ENCODE measurements at places on chromosomes 2 and 18.

- no peaks in the 10 kb centered on the region for H3K4me1 ChIP-seq
- H3K27ac ChIP-seq = no peak overlapping the region
- DNase-seq = no peak
- H3K36me3 ChIP-seq = no peaks in the 10 kb centered on the region
- no peak overlapping the region for H3K4me3 ChIP-seq
Observed at GRCh38 chr2:102107741-102108070, 34.8 kb upstream of the IL1R1 start.

DNA sequence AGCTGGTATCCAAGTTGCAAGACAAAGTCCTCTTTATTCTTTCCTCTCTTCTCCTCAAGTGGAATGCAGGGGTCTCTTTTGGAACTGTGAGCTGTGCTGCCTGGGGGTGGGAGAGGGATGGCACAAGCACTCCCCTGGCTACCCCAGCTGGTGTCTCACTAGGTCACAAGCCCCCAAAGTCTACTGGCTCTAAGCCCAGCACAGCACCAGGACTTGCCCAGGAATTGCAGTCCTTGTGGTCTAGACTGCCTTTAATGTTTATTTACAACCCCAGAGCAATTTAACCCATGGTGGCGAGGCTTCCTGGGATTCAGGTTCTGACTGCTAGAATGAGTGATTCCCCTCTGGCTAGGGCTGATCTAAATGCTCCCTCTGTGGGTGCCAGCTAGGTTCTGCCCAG is 199.0 kb upstream of the STK17B start:
- no peak overlapping the region for H3K4me3 ChIP-seq
- H3K4me1 ChIP-seq = no peaks in the 10 kb centered on the region
- H3K27ac ChIP-seq = no peak overlapping the region
- no peaks in the 10 kb centered on the region for H3K27me3 ChIP-seq

DNA sequence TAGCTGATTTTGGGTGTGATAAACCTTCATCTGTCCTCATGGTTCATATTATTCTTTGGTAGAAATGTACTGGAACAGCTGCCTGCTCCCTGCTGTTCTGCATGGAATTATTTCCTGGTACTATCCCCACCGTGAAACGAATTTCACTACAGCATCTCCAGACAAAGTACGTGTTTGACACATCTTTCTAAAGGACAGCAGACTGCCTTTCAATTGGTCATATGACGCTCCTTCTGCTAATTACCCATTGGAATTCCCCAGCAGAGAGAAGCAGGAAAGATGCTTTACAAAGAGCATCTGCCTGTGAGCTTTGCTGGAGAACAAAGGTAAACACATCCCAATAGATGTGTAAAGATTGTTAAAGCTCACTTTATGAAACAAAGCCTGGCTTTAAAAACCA is 4.4 kb upstream of the RFX8 start:
- H3K4me3 ChIP-seq = no peak overlapping the region
- peak overlapping the region; percentile 76 for H3K27ac ChIP-seq
- DNase-seq = peak; percentile 63
- H3K36me3 ChIP-seq = no peaks in the 10 kb centered on the region

DNA sequence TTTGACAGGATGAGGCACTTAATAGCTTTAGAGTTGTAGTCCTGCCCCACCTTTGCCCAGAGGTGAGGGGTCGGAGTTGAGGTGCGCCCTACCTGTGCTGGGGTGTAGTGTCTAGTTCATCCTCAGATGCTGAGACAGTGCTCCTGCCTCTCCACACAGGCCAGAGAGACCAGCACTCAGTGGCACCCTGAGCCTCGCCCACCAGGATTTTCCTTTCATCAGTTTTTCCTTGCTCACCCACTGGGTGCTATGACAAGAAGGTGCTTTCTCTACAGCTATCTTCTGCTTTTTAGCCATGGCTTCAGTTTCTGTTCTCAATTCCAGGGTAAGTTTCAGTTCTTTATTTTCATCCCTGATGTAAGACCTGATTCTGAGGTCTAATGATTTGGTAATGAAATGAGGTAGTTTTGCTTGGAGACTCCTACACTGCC is 16.8 kb upstream of the TMEM131 start:
- no peak overlapping the region for H3K4me3 ChIP-seq
- no peaks in the 10 kb centered on the region for H3K27me3 ChIP-seq
- no peak overlapping the region for H3K27ac ChIP-seq
- no peak for DNase-seq
- no peaks in the 10 kb centered on the region for H3K4me1 ChIP-seq

- no peak for DNase-seq
- H3K27me3 ChIP-seq = no peaks in the 10 kb centered on the region
- H3K4me1 ChIP-seq = peaks cover 4% of the 10 kb centered on the region
- H3K36me3 ChIP-seq = no peaks in the 10 kb centered on the region
- no peak overlapping the region for H3K27ac ChIP-seq
- H3K4me3 ChIP-seq = no peak overlapping the region
Observed at GRCh38 chr2:221787561-221787960, 215.5 kb upstream of the EPHA4 start.

DNA sequence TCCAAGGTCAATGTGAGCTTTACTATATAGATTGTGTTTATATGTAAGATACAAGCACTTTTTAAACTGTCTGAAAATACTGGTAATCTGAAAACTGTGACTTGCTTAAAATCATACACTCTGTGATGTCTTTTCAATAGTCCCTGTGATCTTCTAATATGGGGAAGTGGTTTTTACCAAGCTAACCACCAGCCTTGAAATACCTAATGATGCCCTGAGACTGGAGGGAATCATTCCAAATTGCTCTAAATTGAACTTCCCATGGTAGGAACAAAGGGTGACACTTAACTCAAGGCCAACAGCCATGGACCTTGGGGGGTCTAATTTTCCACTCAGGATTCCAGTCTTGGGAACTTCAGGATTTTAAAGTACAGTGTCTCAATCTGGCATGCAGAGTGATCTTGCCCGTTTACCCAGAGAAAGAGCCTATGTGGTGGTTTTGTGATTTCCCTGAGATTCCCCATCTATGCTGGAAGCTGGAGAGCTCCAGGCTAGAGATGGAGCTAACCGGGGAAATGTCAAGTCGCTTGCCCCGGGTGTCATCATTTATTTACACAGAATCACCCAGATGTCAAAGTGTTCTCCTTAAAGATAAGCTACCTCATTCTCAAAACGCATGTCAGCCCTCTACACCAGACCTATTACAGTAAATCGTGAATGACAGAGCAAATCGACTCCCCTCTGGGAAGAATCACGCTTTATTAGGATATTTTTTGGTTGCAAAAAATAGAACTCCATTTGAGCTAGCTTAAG is 198.5 kb downstream of the SP3 start:
- no peaks in the 10 kb centered on the region for H3K27me3 ChIP-seq
- peaks cover 8% of the 10 kb centered on the region for H3K4me1 ChIP-seq
- H3K36me3 ChIP-seq = no peaks in the 10 kb centered on the region
- H3K27ac ChIP-seq = no peak overlapping the region
- H3K4me3 ChIP-seq = no peak overlapping the region

DNA sequence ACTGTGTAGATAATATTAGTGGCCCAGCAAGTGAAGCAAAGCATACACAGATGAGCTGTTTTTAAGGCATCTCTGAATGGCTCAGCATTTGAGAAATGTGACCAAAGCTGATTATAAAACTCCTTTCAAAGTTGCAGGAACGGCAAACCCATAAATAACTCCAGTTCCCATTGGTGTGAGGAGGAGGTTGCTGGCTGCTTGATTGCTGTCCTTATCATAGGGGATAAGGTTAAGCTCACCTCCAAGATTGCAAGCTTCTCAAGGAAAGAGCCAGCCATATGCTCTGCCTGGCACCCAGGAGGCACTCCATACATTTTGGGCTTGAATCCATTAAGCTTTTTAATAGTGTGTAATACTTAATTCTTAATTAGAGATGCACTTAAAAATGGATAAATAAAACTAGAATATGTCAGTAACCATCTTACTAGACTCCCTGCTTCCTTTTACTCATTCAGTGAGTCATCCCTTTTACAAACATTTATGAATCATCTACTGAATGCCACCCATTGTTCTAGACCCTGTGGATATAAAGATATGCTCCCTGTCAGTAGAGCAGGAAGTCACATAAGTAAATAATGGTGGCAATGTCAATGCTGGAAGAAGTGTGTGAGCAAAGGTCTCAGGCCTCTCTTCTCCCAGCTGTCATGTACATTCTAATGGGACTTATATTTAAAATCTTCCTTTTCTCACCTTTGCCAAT is 99.3 kb downstream of the SPATS2L start:
- H3K4me1 ChIP-seq = peaks cover 16% of the 10 kb centered on the region
- no peaks in the 10 kb centered on the region for H3K27me3 ChIP-seq
- H3K4me3 ChIP-seq = no peak overlapping the region

GRCh38 chr2:239365071-239365781 is 35.6 kb downstream of the HDAC4 start:
- H3K27me3 ChIP-seq = no peaks in the 10 kb centered on the region
- H3K27ac ChIP-seq = no peak overlapping the region
- peaks cover 7% of the 10 kb centered on the region for H3K4me1 ChIP-seq
- DNase-seq = no peak

- no peaks in the 10 kb centered on the region for H3K27me3 ChIP-seq
- H3K4me3 ChIP-seq = no peak overlapping the region
- DNase-seq = no peak
- no peak overlapping the region for H3K27ac ChIP-seq
Observed at GRCh38 chr2:217335341-217335966, 475.6 kb upstream of the TNP1 start.

GRCh38 chr18:21100146-21100545 is 11.5 kb downstream of the ROCK1 start:
- H3K27ac ChIP-seq = no peak overlapping the region
- no peaks in the 10 kb centered on the region for H3K27me3 ChIP-seq
- no peak overlapping the region for H3K4me3 ChIP-seq
- H3K4me1 ChIP-seq = peaks cover 2% of the 10 kb centered on the region

- no peak overlapping the region for H3K4me3 ChIP-seq
- peaks cover 2% of the 10 kb centered on the region for H3K4me1 ChIP-seq
- no peaks in the 10 kb centered on the region for H3K36me3 ChIP-seq
Observed at GRCh38 chr2:54504866-54505265, 48.7 kb downstream of the SPTBN1 start.

- H3K4me3 ChIP-seq = no peak overlapping the region
- DNase-seq = no peak
- no peaks in the 10 kb centered on the region for H3K27me3 ChIP-seq
Observed at GRCh38 chr2:45578056-45578843, 32.8 kb downstream of the SRBD1 start.

DNA sequence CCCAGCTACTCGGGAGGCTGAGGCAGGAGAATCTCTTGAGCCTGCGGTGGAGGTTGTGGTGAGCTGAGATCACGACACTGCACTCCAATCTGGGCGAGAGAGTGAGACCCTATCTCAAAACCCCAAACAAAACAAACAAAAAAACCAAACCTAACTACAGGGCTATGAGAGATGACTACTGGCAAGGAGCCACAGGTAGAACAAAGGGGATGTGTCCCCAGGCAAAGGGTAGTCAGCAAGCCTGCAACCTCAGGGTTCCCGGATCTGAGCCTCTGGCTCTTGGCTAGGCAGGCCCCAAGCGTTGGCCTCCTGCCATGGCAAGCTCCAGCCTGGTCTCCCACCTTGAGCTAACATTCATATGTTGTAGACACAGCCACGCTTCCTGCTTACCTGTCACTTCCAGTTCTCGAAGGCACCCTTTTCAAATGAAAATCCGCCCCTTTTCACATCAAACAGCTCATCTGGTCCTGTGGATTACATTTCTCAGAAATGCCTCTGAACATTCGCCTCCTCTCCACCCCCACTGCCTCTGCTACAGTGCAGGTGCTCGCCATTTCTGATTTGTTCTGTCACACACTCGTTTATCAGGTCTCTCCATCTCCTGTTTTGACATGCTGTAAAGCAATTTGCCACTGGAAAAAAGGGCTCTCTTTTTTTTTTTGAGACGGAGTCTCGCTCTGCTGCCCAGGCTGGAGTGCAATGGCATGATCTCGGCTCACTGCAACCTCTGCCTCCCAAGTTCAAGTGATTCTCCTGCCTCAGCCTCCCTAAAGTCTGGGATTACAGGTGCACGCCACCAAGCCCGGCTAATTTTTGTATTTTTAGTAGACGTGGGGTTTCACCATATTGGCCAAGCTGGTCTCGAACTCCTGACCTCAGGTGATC is 13.1 kb upstream of the ACTR3 start:
- H3K27me3 ChIP-seq = no peaks in the 10 kb centered on the region
- H3K4me3 ChIP-seq = no peak overlapping the region
- H3K36me3 ChIP-seq = peaks cover under 1% of the 10 kb centered on the region
- H3K27ac ChIP-seq = no peak overlapping the region
- no peak for DNase-seq

DNA sequence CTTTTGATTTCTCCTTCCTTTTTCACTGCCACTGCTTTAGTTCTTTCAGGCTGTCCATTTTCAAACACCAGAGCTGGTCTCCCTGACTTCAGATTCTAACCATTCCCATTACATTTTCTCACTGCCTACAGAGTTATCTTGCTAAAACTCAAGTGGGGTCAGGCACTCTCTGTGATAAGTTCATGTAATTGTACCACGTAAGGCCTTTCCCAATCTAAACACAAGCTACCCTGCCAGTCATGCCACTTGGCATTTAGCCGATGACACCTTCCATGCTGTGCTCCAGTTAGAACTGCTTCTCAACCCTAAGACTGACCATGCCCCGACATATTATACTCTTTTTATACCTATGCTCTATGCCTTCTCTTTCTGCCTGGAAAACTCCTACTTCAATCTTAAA is 592.4 kb downstream of the DPP10 start:
- H3K27ac ChIP-seq = no peak overlapping the region
- H3K27me3 ChIP-seq = no peaks in the 10 kb centered on the region
- no peaks in the 10 kb centered on the region for H3K36me3 ChIP-seq
- no peaks in the 10 kb centered on the region for H3K4me1 ChIP-seq
- H3K4me3 ChIP-seq = no peak overlapping the region

DNA sequence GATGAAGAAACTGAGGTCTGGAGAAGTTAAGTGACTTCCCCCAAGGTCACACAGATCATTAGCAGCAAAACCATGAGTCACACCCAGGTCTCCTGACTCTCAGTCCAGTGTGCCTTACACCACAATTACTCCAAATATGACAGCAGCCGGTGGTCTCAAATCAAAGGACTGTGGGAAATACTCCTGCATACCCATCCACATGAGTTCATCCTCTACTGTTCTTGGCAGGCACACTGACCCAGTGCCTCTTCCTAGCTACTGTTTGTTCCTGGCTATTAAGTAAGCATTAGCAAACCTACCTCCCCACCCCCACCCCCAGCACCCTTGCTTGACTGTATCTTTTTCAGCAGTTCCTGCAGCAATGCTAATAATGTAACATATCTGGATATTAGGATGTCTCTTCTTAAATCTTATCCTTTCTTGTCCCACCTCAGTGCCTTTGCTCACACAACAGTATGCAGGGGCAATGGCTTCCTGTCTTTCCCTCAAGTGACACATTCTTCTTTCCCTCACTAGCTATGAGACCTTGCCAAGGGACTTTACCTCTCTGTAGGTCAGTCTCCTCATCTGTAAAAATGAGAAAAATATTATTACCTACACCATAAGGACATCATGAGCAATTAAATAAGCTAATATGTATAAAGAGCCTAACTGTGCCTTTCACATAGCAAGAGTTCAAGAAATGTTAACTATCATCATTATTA is 46.2 kb downstream of the FAM98A start:
- H3K4me3 ChIP-seq = no peak overlapping the region
- no peak for DNase-seq
- H3K27ac ChIP-seq = no peak overlapping the region
- H3K4me1 ChIP-seq = peaks cover 4% of the 10 kb centered on the region
- no peaks in the 10 kb centered on the region for H3K36me3 ChIP-seq

Measured in neuronal stem cell (in vitro differentiated cells).